Suppressor macrophage treated with lipopolysaccharide for 4 hours (primary cell): ENCODE measurements at places on chromosomes 3 and 15.

DNA sequence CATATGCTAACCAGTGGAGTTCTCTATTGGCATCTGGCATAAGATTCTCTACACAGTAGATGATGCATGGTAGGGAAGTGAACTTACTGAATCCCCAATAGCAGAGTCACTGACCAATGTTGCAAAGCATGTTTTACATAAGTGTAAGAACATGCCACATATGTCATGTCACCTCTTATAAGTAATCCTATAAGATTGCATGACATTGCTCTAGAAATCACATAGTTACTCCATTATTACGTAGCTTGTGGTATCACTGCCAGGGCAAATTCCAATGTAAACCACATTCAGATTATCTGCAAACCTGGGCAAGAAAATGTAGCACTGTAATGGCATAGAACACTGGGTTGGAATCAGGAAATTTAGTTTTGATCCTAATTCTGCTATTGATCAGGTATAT, 198.2 kb upstream of the UMPS start:
- DNase-seq = no peak

DNA sequence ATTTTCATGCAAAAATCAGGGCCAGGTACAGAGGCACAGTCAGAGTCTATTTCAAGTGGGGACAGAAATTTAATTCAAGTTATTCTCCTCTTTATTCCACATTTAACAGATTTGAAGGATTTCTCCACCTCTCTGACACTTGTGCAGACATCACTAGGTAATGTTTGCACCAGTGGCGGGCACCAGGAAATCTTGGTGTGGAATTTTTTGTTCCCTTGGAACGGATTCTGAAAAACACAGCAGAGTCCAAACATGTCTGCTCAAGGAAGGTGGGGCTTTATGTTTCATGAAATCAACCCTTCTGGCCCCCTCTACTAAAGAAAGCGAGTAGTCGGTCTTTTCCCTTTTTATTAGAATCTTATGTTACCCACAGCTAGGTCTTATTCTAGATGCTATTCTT, 271.2 kb upstream of the MDFIC2 start:
- DNase-seq = no peak

DNA sequence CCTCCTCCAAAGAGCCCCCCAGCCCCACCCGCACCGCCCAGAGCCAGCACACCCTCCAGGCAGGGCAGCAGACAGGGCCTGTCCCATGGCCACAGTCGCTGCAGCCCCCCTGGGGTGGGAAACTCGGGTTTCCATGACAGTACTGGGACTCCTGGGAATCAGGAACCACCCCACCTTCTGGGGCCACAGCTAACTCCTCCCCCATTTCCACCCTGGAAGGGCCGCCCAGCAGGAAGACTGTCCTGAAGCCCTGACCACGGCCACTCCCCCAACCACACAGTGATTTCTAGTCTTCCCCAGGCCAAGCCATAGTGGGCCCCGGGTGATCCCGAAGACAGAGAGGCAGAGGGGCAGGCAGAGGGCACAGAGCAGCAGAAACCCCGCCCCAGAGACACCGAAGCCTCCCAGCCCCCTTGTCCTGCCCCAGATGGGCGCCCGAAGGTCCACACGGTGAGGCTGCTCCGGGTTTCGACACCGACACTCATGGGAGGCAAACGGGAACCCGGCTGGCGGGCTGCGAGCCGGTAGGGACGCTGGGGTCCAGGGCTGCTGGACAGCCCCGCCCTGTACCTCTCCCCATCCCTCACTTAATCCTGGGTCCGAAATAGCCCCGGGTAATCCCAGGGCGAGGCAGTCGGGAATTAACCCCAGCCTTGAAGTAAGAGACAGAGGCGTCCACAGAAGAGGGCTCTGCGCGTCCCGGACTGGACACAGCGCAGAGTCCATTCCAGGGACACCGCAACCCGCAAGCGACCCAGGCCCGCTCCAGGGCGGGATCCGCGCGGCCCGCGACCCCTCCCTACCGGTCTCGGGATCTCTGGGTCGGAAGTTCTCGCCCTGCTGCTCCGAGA, 138.4 kb downstream of the NUP210 start:
- DNase-seq = peak; percentile 30

DNA sequence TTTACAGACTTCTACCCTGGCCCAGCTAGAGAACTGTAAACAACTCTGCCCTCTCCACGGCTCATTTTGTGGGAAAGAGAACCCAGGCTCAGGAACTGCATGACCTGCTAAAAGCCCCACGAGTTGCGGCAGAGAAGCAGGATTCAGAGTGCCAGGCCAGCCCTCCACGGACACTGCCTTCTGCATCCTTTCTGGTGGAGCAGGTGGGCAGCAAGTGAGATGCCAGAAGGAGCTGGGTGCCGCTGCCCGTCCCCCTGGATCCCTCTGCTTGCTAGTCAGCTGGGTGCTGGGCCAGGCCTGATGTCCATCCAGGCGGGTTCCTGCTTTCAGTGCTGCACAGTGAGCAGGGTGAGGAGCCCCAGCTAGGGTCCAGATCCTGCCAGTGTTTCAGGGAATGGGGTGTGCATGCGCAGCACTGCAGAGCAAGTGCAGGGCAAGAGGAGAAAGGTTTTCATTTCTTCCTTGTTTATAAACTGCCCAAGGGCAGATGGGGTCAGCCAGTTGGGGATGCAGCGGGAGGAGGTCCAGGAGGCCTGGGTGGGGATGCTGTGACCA, 5.2 kb upstream of the RAB43 start:
- DNase-seq = no peak

DNA sequence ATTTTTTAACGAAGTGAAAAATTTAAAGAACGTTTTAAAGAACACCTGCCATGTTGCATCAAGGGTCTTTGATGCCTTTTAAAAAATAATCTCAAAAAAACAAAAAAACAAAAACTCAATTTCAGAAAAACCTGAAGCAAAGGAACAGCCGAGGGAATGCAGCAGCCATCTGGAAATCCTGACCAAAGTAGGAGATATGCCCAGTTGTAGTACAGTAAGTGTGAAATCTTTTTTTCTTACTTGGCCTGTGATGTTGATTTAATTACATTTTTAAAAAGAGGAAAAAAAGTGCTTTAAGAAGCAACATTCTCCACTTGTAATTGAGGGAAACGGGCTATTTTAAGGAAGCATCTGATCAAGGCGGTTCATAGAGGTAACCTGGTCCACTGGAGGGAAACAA, 213.7 kb upstream of the GAP43 start:
- DNase-seq = no peak
